ENCODE measurements at places on chromosomes 1 and 21.

DNA sequence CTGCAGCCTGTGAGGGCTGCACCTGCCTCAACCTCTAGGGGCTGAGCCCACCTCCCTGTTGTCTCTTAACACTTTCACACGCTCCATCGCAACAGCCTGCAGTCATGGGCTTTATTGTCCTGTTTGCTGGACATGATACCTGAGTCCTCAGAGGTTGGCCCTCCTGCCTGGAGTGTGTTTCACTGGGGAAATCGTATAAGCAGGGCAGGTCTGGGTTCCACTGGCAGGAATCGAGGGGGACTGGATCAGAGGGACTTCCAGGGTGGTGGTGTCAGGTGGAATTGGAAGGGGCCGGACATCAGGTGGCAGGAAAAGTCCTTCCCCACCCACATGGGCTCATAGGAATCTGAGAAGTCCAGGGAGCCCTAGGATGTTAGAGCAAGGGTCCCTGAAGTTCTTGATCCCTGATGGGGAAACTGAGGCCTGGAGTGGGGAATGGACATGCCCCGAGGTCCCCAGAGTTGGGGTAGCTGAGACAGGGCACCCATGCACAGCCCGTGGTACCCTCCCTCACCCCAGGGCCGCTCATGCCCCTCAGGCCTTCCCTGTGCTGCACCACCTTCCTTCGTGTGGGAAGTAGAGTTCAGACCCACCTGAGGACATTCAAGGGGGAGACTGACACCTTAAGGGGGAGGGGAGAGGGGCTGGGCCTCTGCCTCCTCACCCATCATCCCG is 66.6 kb downstream of the PIK3CD start:
- DNase-seq, result no peak

DNA sequence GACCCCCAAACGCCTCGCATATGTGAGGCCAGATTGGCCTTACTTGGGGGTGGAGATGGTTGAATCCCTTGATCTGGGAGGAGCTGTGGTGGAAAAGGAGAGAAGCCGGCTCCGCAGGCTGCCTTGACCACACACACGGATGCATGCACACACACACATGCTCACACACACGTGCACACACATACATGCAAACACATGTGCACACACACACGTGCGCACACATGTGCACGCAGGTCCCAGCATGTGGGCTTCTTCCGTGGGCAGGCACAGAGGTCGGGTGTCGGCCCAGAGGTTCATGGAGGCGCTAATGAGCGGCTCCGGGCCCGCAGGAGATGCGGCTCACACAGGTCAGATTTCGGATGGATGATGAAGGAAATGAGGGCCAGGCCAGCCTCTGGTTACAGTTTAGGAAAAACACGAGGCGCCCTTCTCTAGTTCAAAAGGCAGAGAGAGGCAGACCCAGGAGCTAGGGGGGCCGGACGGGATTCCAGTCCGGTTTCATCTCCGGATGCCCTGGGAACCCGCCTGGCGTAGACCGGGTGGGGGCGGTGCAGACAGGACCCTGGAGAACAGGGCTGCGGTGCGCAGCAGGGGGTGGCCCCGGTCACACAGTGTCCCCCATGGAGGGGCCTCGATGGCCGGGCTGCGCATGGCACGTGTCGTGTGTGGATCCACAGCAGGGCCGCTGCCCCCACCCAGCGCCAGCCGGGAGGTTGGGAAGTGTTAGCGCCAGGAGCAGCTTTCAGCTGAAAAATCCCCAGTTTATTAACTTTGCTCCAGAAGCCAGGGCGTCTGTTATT is 91.1 kb upstream of the ACTRT2 start:
- no peak for DNase-seq

DNA sequence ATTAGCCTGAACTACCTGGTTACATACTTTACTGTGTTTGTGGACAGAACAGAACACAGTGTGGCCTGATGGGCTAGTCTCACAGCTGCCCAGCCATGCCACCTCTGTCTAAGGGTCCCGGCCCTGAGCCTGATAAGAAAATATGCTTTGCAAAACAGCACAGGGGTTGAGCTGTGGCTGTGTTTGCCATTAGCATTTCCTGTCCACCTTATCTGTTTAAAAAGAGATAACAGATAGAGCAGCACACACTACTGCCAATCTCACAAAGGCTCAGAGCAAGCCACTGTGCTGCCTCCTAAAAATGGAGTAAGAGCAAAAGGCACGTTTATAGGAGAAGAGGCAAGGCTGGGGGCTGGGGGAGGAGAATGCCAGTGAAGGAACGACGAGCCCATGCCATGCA is 95.0 kb downstream of the SUSD4 start:
- no peak for DNase-seq

DNA sequence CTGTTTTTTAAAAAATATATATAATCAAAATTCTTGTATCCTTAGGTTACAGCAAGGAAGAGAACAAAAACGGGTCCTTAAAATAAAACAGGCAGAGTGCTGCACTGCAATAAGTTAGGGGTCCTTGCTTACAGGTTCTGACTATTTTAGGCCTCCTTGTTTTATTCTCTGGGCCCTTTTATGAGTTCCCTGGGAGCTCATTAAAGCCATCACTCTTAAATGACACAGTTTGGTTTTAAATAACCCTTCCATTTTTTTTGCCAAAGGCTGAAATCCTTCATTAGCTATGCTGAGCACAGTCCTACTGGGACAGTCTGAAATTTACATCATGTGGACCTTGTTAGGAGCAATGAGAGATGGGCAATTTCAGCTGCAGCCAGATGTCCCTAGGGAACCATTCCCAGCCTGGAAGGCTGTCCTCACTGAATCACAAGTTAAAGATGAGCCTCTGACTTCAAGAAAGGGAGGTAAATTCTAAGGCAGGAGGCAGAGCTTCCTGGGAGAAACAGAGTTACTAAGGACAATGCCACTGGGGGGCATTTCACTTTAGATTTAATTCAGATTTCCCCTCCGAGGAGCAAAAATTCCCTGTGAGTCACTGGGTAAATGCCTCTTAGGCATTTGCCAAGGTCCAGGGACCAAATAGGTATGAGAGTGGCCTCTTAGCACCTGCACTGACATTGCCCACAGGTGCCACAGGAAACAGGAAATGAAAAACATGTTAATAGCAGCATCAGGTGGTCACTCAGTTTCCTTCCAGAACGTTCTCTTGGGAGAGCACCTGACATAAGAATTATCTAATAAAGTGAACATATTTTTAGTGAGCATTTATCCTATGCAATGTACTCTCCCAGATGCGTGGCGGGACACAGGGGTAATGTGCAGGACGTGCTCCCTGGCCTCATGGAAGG is 3.8 kb upstream of the MUL1 start:
- DNase-seq, result no peak

DNA sequence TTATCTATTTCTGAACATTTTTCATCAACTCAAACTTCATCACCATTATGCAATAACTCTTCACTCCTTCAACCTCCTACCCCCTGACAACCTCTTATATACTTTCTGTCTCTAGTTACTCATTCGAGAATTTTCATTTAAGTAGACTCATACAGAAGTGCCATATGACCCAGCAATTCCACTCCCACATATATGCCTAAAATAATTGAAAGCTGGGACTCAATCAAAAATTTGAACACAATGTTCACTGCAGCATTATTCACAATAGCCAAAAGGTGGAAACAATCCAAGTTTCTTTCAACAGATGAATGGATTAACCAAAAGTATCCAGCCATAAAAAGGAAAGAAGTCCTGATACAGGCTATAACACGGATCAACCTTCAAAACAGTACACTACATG is 24.1 kb downstream of the COL11A1 start:
- no peak for DNase-seq

DNA sequence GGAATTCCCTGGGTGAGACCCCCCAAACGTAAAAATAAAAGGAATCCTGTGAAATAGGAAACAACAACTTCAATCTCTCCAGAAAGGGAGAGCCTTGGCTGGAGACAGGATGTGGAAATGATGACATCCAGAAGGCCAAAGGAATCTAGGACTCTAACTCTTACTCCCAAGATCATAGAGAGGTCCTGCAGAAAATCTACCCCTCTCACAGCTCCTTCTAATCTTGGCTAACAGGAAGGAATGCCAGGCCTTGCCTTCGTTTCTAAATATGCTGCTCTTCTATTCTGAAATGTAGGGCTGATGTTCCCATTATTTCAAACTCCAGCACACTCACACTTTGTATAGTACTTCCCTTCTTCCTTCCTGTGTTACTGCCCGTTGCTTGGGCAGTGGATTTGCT is 40.7 kb downstream of the ARHGEF11 start:
- DNase-seq, result no peak

DNA sequence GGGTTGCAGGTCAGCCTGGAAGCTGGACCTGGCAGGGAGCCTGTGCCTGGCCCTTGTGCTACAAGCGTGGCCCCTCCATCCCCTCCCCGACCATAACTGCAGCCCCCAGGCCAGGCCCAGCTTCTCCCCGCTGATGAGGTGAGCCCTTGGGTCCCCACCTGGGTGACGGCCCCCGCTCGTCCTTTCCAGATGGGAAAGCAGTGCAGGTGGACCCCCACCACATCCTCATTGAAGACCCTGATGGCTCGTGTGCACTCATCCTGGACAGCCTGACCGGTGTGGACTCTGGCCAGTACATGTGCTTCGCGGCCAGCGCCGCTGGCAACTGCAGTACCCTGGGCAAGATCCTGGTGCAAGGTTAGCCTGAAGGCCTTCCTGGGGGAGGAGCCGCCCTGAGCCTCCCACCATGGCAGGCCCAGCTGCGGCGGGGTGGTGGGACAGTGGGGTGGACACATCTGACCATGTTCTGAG is 56.9 kb downstream of the TRIM11 start:
- DNase-seq, result no peak

- DNase-seq, result no peak
Measured at GRCh38 chr1:151581451-151581850, 30.4 kb upstream of the SNX27 start.

GRCh38 chr1:184664661-184665060 is 90.0 kb downstream of the EDEM3 start:
- no peak for DNase-seq

GRCh38 chr1:107637101-107637500 is 327.9 kb downstream of the VAV3 start:
- DNase-seq, result no peak

Measured in left renal pelvis (tissue), 4 donors.